ENCODE measurements at places on chromosomes 11 and 22.

DNA sequence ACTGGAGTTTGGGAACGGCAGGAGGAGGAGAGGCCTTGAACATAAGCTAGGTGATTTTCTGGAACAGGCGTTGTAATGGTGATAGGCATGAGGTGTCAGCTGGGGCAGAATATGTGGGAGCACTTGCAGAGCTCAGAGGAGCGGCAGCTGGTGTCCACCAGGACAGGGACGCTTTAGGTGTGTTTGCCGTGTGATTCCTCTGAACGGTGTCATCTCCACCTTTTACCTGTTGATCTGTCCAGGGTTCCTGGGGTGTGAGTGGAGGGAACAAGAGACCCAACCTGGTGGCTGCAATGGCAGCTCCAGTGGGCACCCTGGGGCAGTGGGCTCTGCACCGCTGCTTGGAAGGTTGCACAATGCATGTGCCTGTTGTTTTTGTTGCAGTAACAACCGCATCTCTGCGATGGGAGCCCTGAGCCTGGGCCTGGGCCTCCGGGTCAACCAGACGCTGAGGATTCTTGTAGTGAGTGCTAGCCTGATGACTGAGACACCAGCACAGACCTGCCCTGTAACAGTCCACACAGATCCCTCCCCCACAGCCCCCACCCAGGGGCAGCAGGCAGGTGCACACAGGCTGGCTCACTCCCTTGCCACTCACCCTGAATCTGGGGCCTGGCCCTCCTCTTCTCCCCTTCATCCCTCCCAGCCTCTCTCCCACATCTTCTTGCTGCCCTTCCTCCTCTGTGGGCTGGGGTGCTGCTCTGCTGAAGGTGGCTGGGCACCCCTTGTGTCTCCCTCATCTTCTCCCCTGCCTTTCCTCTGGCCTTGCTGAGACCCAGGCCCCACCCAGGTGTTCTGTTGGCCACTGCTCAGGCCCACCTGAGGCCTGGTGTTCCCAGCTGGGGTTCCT is 9.2 kb downstream of the LRRC74B start:
- no peak for DNase-seq

- DNase-seq: no peak
Observed at GRCh38 chr11:122140500-122140899, 24.5 kb upstream of the BLID start.

DNA sequence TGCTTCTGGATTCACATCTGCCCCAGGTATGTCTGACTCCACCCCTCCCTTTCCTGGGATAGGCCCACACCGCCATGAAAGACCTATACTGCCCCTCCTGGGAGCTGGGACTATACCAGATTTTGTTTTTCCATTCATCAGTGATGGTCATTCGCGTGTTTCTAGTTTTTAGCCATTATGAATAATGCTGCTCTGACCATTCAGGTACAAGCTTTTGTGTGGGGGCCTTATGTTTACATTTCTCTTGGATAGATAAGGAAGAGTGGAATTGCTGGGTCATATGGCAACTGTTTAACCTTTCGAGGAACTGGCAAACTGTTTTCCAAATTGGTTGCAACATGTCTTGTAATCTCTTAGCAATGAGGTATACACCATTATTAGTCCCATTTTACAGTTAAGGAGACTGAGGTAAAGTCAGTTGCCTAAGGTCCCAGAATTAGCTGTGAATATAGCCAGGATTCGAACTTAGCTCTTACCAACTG is 1.2 kb upstream of the TBC1D10A start:
- DNase-seq: no peak

DNA sequence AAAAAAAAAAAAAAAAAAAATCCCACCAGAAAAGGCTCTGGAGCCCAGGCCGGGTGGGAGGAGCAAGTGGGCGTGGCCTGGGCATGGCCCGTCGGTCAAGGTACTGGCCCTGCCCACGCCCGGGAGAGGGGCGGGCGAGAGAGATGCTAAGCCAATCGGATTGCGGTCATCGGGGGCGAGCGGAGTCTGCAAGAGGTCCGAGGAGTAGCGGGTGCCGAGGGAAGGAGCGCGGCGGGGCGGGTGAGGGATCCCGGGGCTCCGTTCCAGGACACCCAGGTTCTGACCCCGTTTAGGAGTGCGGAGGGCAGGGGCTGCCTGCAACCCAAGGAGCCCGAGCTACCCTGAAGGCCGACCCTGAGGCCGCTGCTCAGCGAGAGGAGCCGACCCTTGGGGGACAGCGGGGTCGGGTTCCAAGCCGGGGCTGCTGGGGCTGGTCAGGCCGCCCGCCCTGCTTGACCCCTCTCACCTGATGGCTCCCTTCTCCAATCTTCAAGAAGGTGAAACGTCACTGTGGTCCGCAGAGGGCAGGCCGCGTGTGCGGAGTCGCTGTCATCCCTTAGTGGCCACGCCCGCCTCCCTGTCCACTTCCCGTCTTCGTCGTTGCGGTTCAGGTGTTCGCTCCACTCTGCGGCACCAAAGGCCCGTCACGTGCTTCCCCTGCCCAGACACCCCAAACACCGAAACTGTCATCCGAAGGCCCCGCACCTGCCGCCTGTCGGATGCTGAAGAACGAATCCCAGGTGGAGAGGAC is 11.1 kb upstream of the TAB1 start:
- peak; percentile 89 for DNase-seq

DNA sequence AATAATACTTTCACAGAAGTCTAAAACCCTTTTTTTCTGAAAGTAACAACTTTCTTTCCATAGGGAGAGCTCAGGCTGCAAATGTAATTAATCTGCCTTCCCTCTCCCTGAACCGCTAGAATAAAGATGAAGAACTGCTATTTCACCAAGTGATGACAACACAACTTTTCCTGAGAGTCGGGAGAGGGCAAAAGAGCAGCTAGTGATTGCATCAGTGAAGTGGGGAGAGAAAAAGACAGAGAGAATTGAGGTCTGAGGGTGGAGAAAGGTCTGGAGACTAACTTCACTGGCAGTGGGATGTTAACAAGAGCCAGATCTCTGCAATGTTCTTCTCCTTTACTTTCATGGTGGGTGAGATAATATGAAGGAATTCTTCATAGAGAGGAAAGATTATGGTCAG is 10.9 kb upstream of the MPEG1 start:
- no peak for DNase-seq

DNA sequence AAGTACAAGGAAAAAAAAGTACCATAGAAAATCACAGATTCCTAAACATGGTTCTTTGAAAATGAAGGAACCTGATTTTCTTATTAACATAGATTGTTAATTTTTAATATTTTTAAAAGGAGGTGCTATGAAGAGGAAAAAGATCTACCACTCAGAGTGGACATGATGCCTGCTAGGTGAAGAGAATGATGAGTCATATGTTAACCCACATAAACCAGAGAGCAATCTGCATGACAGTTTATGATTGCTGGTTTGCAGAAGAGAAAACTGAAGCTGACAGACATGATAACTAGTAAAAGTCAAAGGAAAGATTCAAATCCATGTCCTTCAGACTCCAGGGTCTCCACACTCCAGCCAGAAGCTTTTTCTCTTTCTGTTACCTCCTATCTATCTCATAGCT is 1231.7 kb downstream of the LRRC4C start:
- DNase-seq: no peak

DNA sequence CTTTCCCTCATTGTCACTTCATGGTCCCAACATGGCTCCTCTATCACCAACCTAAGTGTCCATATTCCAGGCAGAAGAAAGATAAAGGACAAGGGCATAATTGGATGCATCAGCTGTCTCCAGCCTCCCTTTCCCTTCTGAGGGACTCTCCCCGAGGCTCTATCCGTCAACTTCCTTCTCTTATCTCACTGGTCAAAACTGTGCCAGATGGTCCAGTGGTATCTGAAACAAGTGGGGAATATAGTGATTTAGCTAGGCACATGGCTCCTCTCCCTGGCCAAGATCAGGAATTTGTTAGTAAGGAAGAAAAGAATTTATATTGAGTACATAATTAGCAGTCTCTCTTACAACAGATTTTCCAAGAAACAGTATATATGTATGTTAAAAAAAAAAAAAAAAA is 12.6 kb upstream of the SPON1 start:
- no peak for DNase-seq

GRCh38 chr22:19722982-19723231 is 432 bp upstream of the GP1BB start:
- no peak for DNase-seq

DNA sequence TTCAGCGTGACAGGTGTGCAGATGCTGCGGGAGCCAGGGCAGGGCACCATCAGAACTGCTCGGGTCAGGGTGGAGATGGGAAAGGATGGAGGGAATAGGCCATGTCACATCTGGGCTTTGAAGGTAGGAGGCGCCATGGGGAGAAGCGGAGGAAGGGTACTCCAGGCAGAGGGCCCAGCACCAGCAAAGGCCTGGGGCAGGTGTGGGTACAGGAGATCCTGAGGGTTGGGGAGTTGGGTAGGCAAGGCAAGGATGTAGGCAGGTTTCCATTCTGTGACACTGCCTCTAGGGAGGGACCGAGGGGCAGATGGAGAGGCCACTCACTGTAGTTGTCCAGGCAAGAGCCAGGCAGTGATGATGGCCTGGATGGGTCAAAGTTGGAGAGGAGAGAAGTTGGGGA is 8.5 kb downstream of the EMID1 start:
- DNase-seq: no peak

GRCh38 chr11:86152006-86152862 is 83.3 kb upstream of the PICALM start:
- DNase-seq: no peak

- peak; percentile 83 for DNase-seq
Observed at GRCh38 chr22:50627642-50628542, at the start of gene ARSA. Gene ARSA (minus strand): TSS chr22:50628152. CDS start chr22:50627779, 373 bp downstream.
